ENCODE measurements at places on chromosomes 13 and 19.
A peak's percentile ranks its signal among the peaks of the same experiment; 100 is the strongest.

- no peak for DNase-seq
Measured at GRCh38 chr19:1162404-1163282, 11.4 kb downstream of the SBNO2 start.

GRCh38 chr13:75936791-75937190 is 300.7 kb downstream of the LMO7 start:
- DNase-seq = no peak

DNA sequence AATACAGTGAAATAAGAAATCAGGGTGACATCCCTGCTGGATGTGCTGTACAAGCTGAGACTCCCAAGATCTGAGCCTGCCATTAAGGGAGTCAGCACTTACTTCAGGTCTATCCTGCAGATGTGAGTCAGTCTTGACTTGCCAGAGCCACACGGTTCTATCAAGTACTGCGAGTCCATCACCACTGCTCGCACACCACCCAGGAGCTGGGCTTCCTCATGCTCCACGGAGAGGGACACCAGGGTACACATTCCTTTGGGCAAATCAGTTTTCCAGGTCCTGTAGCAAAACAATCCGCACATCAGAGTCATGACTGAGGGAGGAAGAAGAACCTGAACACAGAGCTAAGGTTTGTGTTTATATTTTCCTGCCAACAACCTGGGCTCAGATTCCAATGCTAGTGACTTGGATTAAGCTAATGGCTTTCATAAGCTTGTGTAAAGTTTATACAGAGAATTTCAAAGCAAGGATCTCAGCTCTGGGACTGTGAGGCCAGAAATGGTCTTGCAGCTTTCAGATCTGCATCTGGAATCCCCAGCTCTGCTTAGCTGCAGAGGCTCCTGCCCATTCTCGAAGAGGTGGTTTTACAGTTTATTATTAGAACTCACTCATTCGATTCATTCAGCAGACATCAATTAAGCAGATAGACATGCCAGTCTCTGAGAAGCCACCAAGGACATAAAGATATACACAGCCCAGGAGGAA is 90.6 kb downstream of the KL start:
- DNase-seq = no peak

- peak; percentile 7 for DNase-seq
Measured at GRCh38 chr13:95137096-95137495, 164.2 kb downstream of the ABCC4 start.

DNA sequence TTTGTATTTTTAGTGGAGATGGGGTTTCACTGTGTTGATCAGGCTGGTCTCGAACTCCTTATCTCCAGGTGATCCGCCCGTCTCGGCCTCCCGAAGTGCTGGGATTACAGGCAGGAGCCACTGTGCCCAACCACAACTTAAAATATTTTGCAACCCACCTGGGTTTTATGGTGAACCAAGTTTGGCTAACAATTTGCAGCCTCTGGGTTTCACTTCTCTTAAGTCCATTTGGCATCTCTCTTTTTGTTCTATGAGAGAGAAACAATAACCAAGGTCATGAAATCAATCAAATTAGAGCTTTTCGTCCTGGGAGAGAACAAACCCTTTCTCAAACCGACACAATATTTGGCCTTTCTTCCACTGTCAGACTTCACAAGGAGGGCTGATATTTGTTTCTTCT is 5.6 kb upstream of the SMAD9 start:
- DNase-seq = no peak

GRCh38 chr13:32852526-32852925 is 163.7 kb upstream of the KL start:
- no peak for DNase-seq

DNA sequence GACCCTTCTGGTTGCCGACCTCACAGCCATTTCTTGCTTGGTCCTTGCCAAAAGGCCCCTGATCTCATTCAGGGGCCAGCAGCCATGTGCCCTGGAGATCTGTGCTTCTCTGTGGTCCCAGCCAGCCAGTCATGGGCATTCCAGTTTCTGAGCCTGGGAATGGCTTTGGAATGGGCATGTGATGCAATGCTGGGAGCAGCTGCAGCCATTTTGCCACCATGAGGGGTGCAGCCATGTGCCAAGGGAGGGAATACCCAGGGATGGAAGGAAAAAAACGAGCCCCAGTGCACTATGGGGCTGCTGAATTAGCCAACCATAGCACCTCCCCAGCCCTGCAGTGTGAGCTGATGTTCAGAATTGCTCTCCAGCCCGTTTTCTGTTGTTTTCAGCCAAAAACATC is 26.3 kb downstream of the F2RL3 start:
- DNase-seq = no peak

DNA sequence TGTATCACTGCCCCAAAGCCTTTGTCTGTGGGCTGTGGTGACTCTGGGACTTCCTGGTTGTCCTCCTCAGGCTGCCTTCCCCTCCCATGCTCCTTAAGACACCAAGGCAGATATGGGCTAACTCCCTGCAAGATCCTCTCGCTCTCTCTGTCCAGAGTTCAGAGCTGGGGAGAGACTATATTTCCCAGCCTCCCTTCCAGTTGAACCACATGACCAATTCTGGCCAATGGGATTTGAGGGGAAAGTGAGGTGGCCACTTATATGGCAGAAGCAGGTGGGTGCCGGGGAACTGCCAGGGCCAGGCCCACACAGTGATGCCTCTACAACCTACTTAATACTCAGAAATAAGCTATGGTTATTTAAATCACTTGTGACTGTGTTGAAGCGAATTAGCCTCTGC is 16.2 kb upstream of the ANGPTL8 start:
- DNase-seq = no peak

GRCh38 chr19:11164296-11164695 is 8.7 kb upstream of the SPC24 start:
- DNase-seq = no peak

DNA sequence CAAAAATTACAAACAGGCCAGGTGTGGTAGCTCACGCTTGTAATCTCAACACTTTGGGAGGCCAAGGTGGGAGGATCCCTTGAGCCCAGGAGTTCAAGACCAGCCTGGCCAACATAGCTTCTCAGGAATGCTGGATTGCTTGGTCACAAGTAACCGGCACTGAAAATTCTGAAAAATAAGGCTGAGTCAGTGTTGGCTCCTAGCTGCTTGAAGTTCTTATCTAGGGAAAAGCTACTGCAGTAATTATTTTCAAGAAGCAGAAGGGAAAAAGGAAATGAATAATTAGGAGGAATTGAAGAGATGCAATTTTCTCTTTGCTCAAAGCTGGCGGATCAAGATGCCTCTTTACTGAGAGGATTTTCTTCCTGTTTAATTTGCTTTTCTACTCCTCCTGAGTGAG is 75.0 kb upstream of the GTF3A start:
- no peak for DNase-seq

GRCh38 chr19:19062454-19063182 is 1.2 kb upstream of the SLC25A42 start:
- DNase-seq = peak; percentile 16

DNA sequence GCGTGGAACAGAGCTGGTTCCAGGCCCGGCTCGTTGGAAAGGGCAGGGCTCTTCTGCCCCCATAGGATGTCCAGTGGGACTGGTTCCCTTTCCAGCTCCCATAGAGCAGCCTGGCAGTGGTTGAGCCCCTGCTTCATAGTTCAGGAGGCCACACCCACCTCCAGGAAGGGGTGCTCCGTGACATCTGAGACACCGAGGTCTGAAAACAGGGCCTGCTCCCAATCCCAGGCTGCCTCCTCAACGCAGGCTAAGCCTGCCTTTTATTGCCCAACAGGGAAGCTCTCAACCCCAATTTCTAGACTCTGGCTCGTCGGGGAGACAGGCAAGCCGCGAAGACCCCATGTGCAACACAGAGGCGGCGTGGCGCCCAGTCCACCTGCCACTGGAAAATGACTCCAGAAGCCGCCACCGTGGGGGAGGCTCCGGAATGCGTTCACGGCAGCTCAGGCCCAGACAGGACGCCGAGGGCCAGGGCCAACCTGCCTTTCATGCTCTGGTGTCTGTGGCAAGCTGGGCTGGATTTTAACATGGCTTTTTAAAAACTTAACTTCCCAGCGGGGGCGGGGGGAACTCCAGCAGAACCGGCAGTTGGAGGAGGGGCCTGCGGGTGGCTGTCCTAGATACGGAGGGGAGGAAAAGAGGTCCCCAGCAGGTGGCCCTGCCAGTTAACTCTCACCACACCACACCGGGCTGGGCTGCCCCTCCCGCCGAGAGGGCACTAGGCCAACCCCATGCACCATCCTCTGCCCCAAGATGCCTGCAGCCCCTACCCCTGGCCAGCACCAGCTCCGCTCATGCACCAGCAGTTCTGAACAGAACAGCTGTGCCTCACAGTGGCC is 17.9 kb upstream of the TINCR start:
- no peak for DNase-seq

DNA sequence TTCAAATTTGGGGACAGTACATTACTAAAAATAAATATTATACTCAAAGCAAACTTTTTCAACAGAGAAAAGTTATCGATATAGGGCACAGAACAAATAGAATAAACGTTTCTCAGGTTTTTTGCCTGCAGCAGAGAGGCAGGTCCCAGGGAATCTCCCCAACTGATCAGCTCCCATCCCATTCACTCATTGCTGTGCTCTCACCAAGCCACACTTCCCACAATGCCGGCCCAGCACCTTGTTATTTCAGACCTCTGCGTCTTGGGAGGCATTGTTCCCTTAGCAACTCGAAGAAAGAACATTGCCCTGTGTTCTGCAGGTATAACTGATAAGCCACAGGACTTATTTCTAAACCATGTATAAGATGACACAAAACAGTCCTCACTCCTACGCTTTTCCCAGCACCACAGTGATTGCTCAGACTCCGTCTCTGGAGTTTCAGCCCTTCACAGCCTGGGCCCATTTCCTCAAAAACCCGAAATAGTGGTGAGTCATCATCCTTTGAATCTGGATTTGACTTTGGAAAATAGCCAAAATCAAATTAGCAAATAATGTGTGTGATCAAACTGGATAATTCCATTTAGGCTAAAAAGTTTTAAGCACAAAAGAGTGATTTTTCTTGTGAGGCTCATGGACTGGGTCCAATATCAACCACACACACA is 100.4 kb downstream of the DCLK1 start:
- peak; percentile 25 for DNase-seq

DNA sequence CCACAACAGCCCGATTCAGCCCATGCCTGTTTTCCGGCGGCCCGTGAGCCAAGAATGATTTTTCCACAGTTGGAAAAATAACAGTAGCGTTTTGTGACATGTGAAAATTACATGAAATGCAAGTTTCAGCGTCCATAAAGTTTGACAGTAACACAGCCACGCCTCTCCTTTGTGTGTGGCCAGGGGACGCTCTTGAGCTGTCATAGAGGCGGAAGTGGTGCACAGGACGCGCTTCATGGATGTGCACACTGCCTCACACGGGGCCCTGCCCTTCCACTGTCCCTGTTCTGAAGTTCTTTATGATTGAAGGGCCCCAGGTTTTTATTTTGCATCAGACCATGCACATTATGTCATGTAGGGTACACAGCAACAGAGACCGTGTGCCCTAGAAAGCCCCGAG is 12.4 kb upstream of the ELAVL1 start:
- no peak for DNase-seq

DNA sequence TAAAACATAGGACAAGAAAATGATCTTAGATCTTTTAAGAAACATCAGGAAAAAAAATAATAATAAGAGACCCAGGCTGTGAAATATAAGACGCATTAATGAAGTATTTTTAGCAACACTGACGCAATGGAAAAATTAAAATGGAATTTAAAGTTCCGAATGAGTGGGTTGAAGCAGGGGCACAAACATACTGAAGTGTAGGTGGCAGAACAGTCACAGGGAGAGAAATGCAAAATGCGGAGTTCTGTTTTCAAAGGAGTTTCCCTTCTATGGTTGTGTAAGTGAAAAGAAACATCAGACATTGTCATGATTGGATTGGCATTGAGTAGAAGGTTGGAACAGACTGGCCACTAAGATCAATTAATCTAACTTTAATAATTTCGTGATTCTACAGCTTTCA is 159.8 kb downstream of the CYSLTR2 start:
- DNase-seq = no peak

GRCh38 chr13:100014621-100015020 is 33.0 kb downstream of the ZIC2 start:
- no peak for DNase-seq

DNA sequence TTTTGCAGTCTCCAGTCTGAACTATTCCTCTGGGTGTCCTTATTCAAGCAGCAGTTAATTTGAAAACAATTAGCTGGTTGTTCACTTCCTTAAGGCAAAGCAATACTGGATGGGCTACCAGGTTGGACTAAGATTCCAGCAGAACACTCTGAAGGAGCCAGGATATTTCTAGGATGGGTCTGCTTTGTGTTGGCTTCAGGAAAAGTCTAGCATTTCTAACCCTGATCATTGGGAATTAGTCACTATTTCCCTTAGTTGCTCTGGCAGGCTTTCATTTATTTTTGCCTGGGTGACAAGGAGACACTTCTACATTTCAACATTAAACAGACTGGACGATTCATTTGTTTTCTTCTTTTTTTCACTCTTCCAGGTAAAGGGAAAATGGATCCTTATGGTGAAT is 228.4 kb downstream of the ENOX1 start:
- no peak for DNase-seq

DNA sequence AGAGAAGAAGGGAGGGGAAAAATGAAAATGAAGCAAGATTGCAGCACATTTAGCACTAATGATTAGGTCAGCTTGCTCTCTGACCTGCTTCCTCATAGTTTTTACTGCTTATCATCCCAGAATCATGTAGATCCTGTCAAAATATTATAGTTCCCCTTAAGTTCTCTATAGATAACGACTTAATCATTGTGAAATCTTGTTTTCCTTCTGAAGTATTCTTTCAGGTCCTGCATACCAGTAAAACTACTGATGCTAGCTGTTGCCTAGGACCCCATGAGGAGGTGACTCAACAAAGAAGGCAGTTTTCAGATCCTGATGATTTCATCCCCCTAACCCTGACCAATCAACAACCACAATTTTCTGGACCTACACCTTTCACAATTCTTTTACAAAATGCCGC is 1131.7 kb downstream of the SLITRK5 start:
- no peak for DNase-seq

DNA sequence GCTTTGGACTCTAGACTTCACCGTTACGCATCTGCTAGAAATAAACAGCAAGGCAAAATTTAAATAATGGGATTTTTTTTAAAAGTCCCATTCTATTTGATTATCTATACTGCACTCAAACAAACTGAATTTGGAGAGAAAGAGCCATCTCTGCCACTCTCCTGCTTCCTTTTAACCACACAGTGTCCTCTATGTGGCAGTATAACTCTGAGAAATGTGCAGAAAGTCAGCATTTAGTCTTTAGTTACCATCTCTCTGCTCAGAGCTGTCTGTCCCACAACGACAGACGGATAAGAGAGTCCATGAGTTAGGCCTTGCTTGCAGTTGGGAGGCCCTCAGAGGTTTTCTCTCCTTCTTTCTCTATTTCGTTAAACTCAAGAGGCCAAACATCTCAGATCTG is 21.2 kb downstream of the CCNA1 start:
- no peak for DNase-seq

GRCh38 chr13:73816702-73817101 is 317.5 kb downstream of the KLF12 start:
- DNase-seq = no peak

DNA sequence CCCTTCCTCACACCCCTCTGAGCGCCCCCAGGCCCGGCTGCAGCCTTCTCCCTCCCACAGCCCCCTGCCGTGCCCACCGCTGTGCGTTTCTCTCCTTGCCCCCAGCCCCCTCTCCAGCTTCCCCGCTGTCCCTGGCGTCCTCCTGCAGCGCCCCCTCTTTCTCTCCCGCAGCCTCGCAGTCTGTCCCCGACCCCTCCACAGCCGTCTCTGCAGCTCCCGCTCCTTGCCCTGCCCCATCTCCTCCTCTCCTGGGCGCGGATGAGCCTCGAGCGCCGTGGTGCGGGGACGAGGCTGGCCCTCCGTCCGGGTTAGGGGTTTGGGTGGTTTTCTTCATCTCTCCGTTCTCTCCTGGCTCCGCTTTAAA is 1.1 kb downstream of the KMT5C start:
- no peak for DNase-seq
